ENCODE measurements at places on chromosomes 11 and 22.

DNA sequence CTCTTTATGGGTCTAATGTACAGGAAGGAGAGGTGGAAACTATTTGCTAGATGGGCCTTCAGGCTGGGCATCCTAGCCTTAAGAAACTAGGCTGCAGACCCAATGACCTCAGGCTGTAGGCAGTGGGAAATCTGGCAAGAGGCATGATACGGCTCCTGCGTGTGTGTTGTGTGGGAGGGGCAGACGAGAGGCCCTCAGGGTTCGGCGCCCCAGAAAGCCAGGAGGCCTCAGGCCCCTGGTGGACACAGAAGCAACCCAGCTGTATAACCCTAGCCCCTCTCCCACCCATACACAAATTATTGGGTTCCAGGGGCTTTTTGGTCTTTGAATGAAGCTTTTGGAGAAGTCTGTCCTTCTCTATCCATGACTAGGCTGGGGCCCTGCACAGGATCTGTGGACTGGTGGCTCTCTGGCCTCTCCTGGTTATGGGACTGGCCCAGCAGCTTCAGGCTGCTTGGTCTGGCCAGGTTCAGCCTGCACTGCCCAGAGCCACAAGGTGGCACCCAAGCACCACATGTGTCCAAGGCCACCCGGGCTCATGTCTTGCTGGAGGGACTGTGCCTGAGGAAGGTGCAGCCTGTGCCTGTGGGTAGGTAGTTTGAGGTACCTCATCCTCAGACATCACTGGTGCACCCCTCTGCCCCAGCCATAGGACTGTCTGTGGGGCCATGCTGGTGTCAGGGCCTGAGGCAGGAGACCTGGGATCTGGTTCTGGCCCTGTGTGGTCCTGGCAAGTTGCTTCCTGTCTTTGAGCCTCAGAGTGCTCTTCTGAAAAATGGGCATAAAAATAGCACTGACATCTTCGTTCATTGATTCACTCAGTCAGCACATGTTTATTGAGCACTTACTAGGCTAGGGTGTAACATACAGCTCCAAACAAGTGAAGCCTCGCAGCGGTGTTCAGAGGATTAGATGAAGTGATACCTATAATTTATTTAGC is 87.5 kb downstream of the RRM1 start:
- peak; percentile 62 for DNase-seq

- DNase-seq, result no peak
Measured at GRCh38 chr11:9385327-9385899, 961 bp downstream of the IPO7 start.

GRCh38 chr11:120739780-120740179 is 228.2 kb downstream of the GRIK4 start:
- no peak for DNase-seq

DNA sequence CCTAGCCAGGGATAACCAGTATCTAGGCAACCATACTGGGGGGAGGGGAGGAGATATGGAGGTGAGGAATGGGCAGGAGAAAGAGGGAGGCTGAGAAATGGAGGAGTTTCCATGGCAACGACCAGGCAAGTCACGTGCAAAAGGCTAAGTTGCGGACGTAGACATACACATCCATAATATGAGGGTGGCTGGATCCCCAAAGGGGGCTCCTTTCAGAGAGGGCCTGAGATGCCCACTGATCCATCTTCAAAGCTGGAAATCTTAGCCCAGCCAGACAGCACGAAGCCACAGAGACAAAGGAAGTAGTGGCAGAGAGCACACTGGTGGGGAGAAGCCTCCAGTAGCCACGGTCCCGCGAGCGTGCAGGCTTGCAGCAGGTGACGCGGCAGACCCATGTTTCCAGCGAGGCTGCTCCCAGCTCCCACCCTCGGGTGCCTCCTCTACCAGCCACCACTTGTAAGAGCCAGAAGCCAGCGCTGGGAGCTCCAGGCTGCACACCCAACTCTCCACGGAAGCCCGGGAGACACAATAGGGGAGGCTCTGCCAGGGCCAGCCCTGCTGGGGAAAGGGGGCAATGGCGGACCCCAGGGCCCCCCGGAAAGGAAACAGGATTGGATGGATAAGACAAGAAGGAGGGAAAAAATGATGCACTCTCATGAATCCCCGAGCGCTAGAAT is 938 bp downstream of the FXYD6 start:
- no peak for DNase-seq
